ENCODE measurements at places on chromosomes 12 and 14.

DNA sequence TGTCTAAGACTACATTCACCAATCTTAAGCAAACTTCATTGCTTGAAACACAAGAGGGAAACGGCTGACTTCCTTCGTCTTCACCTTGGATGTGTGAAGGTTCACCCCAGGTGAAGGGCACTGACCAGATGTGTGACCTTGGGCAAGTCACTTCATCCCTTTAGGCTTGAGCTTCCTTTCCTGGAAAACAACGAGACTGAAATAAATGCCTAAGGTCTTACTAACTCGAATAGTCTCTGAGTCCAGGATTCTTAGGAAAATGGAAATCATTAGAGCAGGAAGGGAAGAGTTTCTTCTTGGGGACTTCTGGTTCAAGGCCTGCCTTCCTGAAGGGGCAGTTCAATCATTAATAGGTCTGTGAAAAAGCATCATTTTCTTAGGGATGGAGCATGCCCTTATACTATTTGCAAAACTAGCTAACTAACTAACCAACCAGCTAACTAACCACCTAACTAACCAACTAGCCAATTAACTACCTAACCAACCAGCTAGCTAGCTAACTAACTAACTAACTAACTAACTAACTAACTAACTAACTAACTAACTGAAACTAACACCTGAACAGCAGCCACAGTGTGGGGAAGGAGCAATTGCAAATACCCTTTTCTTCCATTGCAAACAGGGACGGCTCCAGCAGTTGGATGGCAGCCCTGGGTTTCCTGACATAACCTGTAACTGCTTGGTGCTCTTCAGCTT is 31.5 kb upstream of the EMP1 start:
- no peak for DNase-seq

- peak; percentile 87 for DNase-seq
Observed at GRCh38 chr14:22556021-22556989, 32.7 kb downstream of the DAD1 start.

DNA sequence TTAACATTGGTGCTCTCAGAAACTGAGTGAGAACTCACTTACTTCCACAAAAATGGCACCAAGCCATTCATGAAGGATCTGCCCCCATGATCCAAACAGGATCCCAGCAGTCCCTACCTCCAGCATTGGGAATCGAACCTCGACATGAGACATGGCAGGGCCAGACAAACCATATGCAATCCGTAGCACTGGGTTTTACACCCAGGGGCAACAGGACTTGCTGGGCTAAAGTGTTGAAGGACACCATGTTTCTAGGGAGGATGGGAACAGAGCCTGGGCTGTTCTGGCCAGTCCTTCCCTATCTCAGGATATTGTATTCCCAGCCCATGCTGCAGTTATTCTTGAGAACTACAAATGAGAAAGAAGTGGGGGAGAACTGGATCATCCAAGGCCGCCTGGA is 36.6 kb downstream of the SERPINA3 start:
- no peak for DNase-seq

GRCh38 chr12:12947902-12948301 is 4.1 kb downstream of the GPRC5D start:
- no peak for DNase-seq

DNA sequence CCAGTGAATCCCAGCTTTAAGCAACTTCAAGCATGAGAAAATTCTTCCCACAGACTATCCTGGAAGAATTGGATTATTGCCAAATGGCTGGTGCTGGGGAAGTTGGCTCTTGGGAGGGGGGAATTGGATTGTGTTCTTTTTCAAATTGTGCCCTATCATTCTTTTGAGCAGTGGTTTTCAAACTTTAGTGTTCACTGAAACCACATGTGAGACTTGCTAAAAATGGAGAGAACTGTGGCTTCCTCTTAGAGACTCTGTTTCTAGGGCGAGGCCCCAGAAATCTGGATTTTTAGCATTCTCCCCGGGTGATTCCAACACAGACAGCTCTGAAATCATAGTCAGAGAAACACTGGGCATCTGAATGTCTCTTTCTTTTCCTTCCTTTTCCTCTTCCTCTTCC is 14.3 kb upstream of the OTUB2 start:
- DNase-seq: no peak

DNA sequence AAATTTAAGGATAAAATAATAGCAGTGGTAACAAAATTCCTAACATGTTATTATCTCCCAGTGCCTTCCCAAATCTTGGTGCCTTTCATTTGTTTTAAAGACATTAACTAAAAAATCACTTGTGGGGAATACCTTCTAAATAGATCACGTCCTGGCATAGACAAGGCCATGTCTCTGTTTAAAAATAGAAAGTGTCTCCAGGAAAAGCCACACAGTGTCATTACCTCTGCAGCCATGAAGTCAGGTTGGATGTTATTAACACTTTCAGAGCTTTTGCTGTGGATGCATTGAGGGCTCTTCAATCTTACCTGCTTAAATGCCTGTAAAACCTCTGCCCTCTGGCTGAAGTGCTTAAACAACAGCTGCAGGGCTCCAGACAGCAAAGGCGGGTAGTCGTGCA is 211.1 kb downstream of the ITPR2 start:
- DNase-seq: no peak

- DNase-seq: no peak
Observed at GRCh38 chr12:24661657-24662096, 287.2 kb downstream of the BCAT1 start.
